ENCODE measurements at places on chromosomes 13 and 19.

- no peak for DNase-seq
Measured at GRCh38 chr19:4234142-4234861, 5.0 kb downstream of the EBI3 start.

DNA sequence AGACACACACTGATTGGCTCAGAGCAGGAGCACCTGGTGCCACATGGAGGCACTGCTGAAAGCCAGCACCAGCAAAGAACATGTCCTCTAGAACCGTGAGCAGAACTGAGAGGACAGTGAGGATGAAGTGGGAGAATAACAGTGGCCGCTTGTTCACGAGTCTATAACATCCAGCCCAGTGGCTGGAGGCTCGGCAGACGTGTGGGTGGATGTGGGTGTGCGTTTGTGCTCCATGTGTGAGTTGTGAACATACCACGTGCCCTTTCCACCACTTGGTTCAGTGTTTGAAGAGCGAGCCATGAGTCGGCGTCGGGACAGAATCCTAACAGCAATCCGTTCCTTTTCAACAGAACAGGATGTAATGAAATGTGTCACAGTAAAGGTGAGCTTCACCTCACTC, 113.0 kb downstream of the SOX1 start:
- no peak for DNase-seq

GRCh38 chr13:32660227-32660626, 74.0 kb downstream of the PDS5B start:
- DNase-seq, result no peak

- no peak for DNase-seq
Measured at GRCh38 chr19:46080561-46080960, 39.8 kb upstream of the IGFL4 start.

DNA sequence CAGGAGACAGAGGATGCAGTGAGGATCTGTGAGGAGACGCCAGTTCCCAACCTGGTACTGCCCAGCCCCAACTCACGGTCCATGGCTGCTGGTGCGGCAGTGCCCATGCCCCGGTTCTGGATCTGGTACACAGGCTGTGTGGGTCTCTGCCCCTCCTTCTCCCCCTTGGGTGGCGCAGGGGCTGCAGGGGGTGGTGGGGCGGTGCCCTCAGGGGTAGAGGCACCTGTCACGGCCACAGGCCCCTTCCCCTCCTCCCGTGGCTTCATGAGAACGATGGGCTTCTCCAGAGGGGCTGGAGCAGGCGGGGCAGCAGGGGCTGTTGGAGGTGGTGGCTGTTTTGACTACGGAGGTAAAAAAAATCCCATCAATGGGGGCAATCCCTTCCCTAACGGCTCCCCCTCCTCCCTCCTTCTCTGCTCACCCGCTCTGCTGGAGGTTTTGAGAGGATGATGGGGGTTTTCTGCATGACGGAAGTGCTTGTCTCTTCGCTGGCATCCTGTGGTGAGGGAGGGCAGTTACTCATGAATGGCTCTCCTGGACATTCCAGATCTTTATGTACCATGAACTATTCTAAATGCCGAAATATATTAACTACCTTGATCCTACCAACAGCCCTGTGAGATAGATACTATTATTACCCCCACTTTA, 7.1 kb downstream of the SMG9 start:
- no peak for DNase-seq

DNA sequence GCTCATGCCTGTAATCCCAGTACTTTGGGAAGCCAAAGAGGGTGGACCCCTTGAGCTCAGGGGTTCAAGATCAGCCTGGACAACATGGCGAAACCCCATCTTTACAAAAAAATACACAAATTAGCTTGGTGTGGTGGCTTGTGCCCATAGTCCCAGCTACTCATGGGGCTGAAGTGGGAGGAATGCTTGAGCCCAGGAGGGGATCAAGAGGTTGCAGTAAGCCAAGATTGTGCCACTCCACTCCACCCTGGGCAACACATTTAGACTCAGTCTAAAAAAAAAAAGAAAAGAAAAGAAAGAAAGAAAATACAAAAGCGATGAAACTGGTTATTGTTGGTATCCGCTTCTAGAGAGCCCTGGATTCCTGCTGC, 597.4 kb downstream of the UQCRFS1 start:
- no peak for DNase-seq

- DNase-seq, result no peak
Measured at GRCh38 chr13:43492311-43492710, 294.5 kb downstream of the ENOX1 start.

- DNase-seq, result no peak
Measured at GRCh38 chr19:13381827-13382632, 124.2 kb downstream of the CACNA1A start.

DNA sequence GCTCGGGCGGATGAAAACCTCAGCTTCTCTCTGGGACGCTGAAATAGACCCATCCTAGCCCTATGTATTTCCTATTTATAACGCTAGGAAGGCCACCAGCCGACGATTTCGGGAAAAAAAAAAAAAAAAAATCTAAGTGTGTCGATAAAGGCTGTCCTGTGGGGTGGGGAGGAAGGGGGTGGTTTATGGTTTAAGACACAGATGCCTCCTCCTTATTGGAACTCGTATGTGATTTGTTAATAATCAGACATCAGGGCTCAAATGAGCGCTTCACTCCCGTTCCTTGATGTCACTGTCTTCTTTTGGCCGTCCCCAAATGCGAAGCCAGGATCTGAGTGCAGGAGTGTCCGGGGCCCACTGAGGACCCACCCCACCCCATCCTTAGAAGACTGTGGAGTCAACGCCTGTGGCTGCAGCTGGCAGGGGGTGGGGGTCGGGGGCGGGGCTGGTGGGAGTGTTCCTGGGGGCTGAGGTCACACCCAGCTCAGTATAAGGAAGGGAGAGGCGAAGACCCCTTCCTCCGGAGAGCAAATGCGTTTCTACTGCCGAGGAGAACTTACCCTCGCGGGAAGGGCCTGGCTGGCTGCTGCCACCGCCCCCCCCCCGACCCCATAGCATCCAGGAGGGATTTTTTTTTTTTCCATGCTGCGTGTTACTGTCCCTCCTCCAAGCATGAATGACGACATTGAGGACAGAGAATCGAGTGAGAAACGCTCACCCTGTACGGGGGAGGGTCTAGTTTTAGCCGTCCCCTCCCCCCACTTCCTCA, 971 bp downstream of the ATCAY start:
- DNase-seq, result no peak

Measured in stimulated activated CD4-positive, alpha-beta T cell treated with anti-CD3 and anti-CD28 coated beads, TNF-alpha, amount 100 ng/mL, for 1 hour (primary cell).